ENCODE measurements at places on chromosomes 3 and 15. TPM values are rescaled to one million over a fixed set of nuclear protein-coding genes. Genes with fewer than 3 reads are reported as not detected.

GRCh38 chr3:150330872-150331271 is 77.2 kb upstream of the TSC22D2 start:
- no peak for DNase-seq

The TMEM87A gene
- 57.9 TPM for total RNA-seq

DNA sequence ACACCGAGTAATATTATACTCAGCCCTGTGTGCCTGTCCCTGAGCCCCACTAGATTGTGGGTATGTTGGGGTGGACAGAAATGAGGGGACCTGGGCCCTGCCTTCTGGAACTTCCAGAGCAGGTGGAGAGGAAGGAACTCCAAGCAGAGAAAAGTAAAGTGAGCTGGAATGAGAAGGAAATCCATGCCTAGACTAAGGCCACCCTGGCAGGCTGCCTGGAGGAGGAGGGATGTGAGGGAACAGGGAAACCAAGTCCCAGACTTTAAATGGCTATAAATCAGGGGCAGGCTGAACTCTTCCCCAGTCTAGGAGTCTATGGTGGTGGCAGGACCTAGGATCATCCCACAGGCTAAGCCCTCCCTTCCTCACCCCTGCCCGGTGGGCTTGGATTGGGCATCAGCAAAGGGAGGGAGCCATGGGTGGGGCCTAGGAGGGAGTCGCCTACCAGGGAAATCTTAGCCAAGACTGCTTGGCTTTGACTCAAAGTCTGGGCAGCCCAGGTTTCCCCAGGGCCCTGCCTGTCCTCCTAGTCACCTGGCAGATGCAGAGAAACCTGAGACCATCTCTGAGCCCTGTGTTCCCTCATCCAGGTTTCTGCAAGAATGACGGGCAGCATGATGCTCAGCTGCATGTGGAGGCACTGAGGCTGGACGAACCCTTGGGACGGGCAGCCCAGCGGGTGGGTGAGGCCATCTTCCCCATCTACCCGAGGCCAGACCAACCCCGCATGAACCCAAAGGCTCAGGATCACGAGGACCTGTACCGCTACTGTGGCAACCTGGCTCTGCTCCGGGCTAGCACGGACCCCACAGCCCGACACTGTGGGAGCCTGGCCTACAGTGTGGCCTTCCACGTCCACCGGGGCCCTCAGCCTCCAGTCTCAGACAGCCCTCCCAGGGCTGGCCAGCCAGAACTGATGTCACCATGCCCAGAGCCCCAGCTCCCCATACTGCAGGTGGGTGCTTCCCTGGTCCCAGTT is 15.6 kb upstream of the STRA6 start:
- DNase-seq = no peak

DNA sequence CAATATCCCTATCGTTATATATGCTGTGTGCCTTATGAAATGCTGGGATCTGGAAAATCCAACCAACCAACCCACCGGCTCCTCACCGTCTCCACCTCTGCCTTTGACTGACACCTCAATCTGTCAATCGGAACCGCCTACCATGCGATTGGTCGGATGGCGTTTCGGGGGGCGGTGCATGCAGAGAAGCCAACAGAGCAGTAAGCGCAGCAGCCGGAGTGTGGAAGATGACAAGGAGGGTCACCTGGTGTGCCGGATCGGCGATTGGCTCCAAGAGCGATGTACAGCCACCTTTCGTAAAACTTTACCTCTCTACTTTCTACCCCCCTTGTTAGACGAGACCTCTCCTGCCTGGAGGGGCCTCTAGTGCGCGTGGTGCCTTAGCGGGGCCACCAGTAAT is 6.3 kb downstream of the CLK3 start:
- DNase-seq = no peak

The AMIGO3 gene
- total RNA-seq = 1.0 TPM

- no peak for DNase-seq
These were observed 36.7 kb downstream of the TMOD3 start for GRCh38 chr15:51866161-51866560.

The ANKUB1 gene
- total RNA-seq = not detected

DNA sequence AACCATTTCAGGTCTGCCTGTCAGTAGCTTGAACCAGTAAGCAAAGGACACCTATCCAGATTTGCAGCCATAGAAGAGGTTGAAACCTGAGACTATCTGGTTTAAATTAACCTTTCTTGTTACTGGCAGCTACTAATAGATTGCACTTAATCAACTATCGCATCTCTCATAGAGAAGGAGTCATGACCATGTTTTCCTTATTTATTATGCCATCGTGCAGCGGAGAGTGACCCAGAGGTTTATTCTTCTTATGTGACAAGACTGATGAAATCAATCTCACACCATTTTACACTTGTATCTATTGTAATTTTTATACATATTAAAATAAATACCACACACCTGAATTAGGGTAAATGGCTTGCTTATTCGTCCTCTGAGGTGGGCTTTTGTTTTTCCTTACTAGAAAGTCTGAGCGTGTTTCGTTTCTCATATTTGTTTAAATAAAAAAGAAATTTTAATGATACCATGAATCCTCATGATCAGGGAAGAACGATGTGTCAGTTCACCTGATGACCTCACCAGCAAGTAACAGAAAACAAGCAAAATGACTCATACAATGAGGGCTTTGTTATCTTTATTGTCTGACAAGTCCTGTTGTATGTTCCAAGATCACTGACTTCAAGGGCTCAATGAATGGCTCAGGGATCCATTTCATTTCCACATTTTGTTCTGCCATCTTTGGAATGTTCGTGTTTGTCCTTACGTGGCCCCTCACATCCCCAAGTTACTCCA is 379.5 kb upstream of the DPH6 start:
- no peak for DNase-seq

- no peak for DNase-seq
These were observed 994 bp downstream of the MESP1 start for GRCh38 chr15:89749951-89750559.

GRCh38 chr15:32649342-32649741 is 7.8 kb downstream of the SCG5 start:
- no peak for DNase-seq

The FAM240A gene
- total RNA-seq = not detected

- DNase-seq = no peak
These were observed 9.3 kb upstream of the UBE2E2 start for GRCh38 chr3:23193831-23194230.

GRCh38 chr3:32403663-32404062 is 12.0 kb downstream of the CMTM7 start:
- no peak for DNase-seq

DNA sequence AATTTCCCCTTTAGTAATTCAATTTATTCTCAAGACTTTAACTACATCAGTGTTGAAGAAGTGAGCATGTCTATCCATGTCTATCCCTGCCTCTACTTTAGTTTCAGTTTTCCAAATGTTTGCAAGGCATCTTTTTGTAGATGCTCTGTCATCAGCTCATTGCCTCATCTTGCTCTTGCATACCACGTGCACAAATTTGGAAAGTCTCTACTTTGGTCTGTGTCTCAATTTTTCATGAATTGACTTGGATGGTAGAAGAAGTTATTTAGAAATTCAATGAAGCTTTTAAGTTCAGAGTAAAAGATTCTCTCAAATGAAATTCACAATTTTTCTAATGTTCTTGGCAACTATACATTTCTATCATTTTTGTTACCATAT is 55.3 kb downstream of the CLDN1 start:
- DNase-seq = no peak

- DNase-seq = no peak
These were observed 16.7 kb upstream of the CMTM7 start for GRCh38 chr3:32374788-32375595.

DNA sequence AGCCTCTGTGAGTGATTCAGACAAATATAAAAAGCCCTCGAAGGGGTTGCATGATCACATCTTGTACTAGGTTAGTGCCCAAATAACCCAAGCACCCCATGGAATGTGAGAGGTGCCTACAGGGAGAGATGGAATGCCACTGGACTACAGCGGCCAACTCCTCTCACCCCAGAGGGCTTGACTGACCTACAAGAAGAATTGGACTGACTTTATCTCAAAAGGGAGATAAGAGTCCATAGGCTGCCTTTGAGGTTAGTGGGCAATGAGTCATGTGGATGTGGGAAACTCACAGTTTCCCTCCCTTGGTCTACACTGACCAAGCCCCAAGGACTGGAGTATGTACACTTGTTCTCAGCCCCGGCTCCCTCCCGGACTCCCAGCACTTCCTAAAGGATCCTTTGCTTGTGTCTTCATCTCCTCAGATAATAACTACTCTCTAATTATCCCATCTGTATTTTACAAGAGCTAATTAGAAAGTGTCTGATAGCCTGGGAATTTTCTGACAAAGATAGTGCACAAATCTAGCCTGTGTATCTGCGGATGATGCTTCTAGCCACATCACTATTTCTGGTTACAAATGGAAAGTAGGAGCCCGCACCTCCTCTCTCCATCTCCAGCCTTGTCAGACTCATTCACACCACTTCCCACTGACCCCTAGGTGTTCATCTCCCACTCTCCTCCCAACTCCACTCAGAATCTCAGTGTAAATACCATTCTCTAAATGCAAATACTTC is 547.8 kb upstream of the TBL1XR1 start:
- DNase-seq = no peak

The CIAO2A gene
- 42.6 TPM for total RNA-seq

The B3GALNT1 gene
- 10.8 TPM for total RNA-seq

- DNase-seq = no peak
These were observed 93.5 kb downstream of the ZIC4 start for GRCh38 chr3:147312786-147313280.

All from breast epithelium (tissue), 4 donors.